ENCODE measurements at places on chromosomes 11 and 22.

GRCh38 chr22:25139062-25139461 lies 60.6 kb upstream of the CRYBB3 start:
- DNase-seq, result no peak

DNA sequence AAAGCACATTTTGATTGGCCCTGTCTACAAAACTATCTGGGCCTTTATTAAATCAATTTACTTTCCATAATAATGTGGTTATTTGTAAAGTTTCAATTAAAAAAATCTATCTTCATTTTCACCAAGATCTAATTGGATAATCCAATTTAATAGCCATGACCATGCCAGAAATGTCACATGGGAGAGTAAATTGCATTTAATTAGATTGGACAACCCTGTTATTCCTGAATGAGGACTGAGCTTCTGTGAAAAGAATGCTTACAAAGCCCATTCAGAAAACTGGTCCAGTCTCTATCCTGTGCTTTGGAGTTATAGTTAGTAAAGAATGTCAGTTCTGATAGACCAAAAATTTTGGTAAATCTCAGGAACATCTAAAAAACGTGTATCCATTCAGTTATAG lies 541.9 kb upstream of the ANO5 start:
- DNase-seq, result no peak

DNA sequence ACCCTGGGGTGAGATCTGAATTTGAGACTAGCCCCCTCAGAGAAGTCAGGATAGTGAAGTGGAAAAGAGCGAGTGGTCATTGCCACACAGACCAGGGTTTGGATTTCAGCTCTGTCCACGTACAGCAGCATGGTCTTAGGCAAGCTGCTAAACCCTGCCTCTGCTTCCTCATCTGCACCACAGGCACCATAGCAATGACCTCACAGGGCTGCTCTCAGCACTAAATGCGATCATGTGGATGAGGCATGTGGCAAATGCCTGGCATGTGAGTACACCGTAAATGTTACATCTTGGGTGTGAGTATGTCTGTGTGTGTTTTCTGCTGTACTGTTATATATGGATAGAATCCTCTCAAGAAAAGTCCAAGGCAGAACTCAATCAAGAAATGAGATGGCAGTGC lies 15.8 kb downstream of the NAV2 start:
- no peak for DNase-seq

- DNase-seq, result no peak
Measured at GRCh38 chr11:125429807-125430678, 66.0 kb downstream of the FEZ1 start.

- no peak for DNase-seq
Measured at GRCh38 chr11:17986711-17987220, 26.1 kb downstream of the SERGEF start.

All from GM06990 (cell line).